Activated CD4-positive, alpha-beta T cell treated with anti-CD3 and anti-CD28 coated beads, Interleukin-10, Interleukin-2, amounts not matched to agents 100 ng/mL and 50 ng/mL, durations not matched to agents 16 hours and 8 hours (primary cell): ENCODE measurements at places on chromosomes 1 and 21.

GRCh38 chr1:178344513-178345091, 152.2 kb downstream of the CLEC20A start:
- no peak for DNase-seq

- DNase-seq = no peak
These were observed 7.7 kb downstream of the PRAMEF1 start for GRCh38 chr1:12798911-12799310.

DNA sequence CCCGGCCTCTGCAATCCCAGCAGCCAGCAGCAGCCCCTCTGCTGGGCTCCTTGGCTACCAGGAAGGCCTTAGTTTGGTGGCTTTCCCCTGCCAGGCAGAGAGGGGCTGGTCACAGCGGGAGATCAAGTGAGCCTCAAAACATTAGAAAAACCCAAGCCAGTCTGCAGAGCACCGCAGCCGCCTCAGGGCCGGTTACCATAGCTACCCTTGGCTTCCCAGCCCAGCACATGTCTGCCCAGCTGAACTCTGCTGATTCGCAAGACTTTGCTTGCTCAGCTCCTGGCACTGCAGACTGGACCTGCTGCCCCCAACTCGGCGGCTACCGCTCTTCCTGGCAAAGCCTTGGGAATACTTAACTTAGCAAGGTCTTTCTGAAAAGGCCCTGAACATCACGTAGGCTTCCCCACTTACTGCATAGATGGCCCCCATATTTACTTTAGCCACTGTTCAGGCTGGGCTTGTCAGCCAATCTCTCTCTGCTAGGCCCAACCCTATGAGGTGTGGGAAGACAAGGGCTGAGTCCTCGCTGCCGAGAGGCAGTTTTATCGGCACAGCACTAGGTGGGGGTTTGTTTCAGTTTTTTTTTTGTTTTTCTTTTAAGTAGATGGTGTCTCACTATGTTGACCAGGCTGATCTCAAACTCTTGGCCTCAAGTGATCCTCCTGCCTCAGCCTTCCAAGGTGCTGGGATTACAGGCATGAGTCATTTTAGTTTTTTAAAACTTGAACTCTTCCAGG, 28.6 kb upstream of the PLEKHG5 start:
- no peak for DNase-seq

DNA sequence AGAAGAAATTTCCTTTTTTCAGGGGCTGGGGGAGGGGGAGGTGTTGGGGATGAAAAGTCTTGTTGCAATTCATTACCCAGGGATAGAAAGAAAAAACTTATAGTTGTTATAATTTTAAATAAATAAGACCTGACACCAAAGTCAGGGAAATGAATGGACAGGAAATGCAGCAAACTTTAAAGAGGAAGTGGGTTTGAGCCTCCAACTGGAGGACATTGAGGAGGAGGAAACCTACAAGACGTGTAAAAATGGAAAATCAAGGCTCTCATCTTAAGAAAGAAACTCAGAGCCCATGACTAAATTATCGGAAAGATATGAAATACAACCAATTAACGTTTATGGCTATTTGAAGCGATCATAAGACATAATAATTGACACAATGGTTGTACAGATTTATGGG, 54.4 kb downstream of the NIBAN1 start:
- no peak for DNase-seq

DNA sequence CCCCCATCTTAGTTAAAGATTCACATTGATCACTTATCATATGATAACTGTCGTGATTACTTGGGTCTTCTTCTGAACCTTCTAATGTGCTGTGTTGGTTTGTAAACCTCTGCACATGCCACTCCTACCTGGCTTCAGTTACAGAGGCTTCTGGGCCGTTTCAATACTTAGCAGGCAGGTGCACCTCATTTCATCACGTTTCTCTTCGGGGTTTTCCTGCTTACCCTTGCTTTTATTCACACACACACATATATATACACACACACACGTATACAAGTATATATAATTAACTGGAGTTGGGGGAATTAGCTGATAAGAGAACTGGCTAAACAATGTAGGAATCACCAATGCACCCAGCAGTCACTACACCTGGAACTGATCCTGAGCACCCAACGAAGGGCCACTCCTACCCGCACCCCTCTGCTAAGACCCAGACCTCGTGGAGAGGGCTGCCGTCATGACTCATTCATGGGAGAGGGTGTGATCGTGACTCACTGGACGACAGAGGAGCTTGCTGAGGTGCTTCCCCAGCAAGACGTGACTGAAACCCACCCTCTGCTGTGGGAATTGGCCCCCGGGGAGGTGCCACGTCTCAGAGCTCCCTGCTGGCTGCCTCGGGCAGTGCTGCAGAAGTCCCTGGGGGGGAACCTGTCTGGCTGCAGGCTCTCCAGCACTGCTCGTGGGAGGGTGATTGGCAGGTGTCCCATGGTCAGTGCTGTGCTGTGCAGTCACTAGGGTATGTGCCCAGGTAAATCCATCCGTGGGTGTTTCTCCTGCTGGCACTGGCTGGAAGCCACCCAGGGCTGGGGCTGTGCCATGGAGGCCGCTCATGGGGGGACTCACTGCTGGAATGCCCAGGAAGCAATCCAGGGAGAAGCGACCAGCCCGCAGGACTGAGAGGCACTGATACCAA, 166.6 kb downstream of the DYRK1A start:
- DNase-seq = peak; percentile 43

DNA sequence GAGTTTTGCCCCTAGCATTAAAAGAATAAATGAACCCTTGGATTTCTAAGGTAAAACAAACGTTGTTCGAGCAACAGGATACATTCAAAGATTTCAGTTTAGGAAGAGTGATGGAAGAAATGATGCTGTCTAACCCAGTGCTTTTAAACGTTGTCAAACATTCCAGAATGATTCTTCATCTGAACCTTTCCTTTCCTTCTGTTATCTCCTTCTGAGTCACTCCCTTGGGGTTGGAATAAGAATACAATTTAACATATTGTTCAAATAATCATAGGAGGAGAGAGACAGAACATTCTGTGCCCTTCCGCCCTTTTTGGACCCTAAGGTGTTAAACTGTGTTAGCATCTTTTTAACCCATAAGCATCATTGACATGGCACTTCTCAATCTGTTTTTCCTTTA, 61.1 kb upstream of the RCOR3 start:
- DNase-seq = no peak

- DNase-seq = no peak
These were observed 24.7 kb upstream of the POGK start for GRCh38 chr1:166814611-166815010.

DNA sequence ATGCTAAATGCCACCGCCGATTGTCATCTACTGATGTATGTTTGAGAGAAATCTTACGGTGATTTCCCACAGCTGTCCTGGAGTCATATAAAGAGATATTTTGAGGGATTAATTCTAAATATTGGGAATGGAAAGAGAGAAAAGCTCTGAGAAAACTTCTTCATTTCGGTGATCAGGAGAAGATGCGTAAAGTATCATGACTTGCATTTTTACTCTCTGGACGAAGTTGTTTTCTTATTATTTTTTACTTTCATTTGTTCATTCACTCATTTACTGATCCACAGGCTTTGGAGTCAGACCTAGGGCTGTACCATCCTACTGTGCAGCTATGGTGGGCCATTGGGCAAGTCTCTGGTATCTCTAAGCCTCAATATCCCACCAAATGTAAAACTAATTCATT, 58.4 kb upstream of the RUNX1 start:
- DNase-seq = no peak

GRCh38 chr1:93549811-93550210, 101.9 kb downstream of the FNBP1L start:
- DNase-seq = no peak

DNA sequence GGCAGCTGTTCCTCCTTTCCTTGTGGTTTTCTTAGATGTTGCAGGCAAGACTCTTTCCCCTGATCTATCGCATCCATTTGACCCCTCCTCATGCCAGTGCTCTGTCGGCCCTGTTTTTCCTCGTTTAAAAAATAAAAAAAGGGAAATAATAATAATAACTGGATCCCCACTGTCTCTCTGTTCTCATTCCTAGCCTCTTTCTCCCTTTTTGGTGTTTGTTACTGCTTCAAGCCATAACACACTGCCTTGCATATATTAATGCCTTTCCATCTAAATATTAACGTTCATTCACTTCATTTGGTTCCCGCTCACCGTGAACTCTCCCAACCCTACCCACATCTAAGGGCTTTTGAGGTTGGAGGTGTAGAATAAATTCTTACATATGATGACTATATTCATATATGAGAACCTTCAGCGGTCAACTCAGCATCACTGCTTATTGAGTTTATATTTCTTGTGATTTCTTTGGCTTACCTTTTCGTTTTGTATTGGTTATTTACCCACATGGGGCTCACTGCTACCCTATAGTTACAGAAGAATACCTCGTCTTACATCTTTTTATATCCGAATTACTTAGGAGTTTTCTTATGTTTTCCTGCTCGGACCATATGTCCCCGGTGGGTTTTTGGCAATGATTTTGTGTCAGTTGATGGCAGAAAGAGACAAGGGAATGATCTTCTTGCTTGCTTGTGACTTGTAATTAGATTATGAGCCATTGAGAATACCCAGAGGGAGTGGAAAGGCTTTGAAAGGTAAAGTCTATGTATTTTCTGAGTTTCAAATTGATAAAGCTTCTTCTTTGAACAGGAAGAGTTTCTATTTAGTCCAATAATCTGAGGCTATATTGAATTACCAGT, 805 bp downstream of the ATG4C start:
- DNase-seq = peak; percentile 9

DNA sequence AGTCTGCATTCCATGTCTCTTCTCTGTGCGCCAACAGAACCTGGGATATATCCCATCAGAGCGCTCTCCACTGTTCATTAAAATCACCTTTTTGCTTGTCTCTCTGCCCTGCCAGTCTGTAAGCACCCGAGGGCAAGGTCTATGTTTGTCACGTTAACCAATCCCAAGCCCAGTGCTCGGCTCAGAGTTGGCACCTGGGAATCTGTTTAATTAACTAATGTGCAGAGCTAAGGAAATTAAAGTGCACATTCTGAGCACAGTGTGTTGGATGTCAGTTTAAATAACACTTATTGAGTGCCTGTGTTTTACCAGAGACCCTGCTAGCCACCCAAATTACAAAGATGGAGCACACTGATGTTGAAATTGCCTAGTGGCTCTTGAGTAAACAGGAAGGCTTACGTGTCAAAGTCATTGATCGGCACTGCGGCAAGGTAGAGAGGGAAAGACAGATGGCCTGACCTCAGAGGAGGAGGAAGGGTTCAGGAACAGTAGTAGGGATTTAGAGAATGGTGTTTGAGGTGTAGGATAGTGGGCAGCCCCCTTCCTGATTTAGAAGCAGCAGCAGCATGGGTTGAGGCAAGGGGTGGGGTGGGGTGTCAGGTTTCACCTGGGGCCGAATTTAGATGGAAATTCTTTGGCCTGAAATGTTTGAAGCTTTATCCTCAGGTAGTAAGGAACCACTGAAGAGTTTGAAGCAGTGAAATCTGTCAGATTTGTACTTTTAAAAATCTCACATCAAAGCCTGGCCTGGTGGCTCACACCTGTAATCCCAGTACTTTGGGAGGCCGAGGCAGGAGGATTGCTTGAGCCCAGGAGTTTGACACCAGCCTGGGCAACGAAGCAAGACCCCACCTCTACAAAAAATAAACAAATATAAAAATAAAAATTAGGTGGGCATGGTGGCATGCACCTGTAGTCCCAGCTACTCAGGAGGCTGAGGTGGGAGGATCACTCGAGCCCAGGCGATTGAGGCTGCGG, 7.7 kb downstream of the ARMH1 start:
- no peak for DNase-seq

DNA sequence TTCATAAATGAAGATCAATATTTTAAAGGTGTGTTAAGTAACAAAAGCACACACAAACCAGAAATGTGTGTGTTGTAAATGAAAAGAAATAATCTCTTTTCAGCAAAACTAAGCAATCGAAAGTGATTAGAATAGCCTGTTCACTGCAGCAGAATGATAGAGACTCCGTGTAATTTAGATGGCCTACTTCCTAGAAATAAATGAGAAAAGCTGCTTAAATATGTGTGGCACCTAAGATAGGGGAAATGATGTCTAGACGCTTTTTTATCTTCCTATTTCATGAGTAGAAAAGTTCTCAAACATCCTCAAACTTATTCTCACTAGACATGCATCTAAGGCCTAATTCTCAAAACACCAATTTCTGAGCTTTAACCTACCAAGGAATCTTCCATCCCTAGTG, 124.7 kb upstream of the BRINP3 start:
- DNase-seq = no peak

DNA sequence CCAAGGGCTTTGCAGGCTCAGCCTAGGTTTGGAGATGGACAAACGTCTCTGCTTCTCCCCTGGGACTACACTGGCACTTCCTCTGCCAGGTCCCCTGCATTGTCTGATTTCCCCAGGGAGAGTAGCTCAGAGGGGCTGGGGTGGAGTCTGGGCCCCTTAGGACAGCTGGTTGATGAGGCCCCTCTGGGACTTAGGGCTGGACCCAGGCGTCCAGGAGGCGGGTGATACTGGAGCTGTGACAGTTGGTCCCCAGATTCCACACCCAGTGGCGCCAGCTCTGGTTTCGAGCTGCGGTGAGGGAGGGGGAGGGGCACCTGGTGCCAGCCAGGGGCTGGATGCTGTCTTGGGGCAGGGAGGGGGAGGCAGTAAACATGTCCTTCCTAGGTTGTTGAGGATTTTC, 7.4 kb upstream of the MEX3A start:
- DNase-seq = no peak

DNA sequence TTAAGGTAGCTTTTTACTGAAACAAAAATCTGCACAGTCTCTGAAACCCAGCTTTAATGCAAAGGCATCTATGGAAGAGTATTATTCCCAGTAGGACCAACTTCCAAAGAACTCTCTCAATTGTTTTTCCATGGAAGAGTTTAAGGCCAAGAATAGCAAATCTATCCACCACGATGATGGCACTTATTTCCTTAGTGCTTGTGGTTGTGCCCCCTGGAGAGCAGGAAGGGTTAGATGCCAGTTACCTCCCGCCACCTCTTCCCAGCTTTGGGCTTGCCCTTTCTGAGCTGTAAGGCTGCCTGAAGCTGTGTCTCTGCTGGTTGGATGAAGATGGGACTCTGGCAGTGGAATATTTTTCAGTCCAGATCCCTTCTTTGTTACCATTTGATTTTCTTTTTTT, 4.8 kb upstream of the ATP1A1 start:
- no peak for DNase-seq

DNA sequence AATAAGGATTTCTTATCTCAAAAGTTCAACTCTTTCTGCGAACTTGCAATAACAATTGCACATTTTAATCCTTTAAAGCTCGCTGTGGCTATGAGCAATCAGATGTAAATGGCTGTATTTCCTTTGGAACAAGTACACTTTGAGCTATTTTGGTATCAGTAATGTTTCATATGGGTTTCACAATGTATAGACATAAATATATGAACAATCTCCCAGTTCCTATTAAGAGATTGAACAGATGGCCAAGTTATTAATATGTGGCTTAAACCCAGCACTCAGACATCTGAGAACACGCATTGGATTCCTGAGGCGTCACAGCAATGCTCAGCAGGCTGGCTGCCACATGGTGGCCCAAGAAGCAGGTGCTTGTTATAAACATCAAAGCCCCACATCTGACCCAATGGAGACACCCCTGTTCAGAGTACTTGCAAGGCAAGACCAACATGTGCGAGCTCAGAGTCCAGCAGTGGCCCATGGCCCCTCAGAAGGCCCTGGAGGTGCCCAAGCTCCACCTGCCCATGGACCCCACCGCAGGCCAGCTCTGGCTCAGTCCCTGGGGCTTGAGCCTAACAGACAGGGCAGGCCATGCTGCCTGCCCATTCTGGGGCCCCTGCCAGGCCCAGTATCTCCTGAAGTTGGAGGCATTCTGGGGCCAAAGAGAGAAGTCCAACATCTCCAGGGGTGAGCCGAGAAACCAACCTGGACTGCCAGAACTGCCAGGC, 23.7 kb downstream of the PSMG1 start:
- no peak for DNase-seq
